ENCODE measurements at places on chromosomes 4 and X.
A peak's percentile ranks its signal among the peaks of the same experiment; 100 is the strongest.

- no peak for DNase-seq
Measured at GRCh38 chrX:39645178-39645895, 452.4 kb downstream of the BCOR start.

- DNase-seq: no peak
Measured at GRCh38 chr4:104616401-104616820, 121.7 kb upstream of the CXXC4 start.

DNA sequence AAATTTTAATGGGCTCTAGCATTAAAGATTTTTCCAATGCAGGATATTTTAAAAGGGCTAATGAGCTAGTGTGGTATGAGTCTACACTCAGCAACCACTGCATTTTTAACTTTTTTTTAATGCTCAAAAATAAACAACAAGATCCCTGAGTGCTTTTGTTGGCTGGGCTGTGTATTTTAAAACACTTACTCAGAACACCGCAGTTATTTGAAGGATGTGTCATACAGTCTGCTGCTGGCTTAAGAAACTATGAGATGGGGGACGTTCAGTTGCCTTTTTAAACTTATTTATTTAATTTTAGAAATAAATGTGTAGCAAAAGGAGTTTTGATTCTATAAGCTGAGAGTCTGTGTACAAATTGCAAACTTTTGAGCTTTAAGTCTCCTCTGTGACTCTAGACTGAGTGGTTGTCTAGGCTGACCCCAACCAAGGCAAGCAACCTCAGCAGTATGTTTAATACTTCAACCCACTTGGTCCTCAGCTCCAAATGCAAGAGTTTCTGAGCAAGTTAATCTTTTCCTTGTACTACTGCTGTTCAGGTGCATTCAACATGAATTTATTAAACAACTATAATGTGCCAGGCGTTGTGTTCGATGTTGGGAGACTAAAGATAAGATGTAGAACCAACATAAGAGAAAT, 278.6 kb upstream of the DIPK2B start:
- no peak for DNase-seq

DNA sequence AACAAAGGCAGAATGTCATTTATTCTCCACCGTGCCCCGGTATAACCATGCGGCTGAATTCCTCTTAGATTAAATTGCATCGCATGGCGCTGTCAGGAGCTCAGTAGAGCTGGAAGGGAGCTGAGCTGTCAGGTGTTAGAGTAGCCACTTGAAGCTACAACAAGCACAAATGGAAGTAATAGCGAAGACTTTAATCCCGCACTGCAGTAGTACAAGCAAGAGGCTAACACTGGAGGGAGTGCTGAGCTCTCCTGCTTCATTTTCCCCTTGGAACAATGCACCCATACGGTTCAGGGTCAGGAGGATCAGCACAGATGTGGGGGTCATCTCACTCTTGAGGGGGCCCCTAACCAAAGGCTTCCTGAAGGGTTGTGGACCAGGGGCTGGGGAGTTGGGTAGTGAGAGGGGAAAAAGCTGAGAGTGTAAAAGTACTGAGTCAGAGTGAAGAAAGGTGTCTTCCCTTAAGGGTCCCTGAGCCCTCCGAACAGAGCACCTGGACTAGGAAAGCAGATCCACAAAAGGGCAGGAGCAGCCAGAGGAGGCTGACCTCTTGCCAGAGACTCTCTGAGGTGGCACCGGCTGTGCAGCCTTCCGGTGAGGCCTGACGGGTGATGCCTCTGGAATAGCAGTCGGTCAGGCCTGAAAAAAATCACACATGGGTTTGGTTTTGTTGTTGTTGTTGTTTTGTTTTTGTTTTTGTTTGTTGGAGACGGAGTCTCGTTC, 36.0 kb upstream of the CBR4 start:
- no peak for DNase-seq

GRCh38 chr4:41384992-41385391, 128.3 kb downstream of the UCHL1 start:
- DNase-seq: peak; percentile 61

- no peak for DNase-seq
Measured at GRCh38 chr4:147823130-147823529, 91.2 kb downstream of the ARHGAP10 start.

DNA sequence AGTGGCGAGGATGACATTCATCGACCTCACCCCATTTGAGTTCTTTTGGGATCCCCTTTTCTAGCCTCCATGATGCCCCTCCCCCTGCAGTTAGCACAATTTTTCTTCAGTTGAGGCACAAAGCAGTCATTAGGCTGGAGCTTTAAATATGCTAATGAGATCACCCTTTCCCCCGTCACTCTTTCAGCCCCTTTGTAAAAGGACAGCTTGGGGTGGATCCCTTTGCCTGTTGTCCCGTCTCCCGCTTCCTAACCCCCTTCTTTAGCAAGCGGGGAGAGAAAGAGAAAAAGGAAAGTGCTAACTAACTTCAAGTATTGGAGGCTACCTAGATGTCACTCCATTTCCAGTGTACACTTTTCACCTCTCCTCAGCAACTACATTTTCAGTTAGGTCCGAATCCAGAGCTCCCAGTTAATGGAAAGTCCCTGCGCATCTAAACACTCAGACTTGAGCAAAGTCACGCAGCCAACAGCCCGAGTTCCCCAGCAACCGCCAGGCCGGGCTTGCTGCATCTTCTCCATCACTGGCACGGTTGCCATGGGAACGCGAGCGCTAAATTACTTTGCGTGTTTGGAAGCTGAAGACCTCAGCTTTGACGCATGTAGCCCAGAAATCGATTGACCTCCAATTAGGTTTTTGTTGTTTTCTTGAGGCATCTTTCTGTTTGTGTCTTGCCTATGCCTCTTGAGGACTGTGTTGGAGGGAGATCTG, 76.8 kb downstream of the RTL5 start:
- DNase-seq: no peak

DNA sequence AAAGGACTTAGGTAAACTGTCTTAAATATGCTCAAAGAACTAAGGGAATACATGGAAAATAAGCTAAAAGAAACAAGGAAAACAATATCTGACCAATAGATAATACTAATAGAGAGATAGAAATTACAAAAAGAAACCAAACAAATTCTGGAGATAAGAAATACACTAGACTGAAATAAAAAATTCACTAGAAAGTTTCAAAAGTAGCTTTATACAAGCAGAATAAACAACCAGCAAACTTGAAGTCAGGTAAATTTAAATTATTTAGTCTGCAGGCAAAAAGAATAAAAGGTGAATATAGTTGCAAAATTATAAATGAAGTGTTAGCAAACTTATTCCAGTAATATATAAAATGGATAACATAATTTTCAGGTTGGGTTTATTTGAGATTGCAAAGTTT, 760.9 kb upstream of the INTU start:
- DNase-seq: no peak

DNA sequence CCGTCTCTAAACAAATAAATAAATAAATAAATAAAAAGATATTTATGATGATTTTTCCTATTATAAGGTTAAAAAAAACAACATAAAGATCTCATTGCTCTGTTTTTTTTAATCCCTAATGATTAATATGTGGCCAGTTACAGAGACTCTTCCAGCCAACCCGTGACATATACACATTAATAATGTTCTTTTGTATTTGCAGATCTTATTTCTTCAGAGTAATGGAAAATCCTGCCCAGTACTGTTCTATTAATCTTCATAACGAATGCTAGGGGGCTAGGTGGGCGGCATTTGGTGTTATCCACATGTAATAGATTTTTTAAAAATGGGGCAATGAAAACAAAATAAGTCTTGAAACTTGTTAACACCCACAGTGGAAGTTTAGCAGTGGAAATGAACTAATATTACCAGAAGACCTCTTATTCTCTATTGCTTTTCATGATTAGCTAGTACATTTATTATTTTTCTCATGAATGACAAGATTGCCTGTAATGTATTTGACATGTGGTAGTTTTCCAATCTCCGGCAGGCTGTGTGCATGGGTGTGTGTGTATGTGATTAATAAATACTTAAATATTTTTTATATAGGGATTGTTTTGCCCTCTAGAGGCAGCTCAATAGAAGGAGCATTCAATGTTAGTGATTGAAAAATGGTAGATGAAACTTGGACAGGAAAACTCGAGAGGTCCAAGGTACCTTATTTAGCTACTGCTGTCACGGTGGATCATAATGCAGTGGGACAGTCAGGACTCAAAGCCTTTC, 457.4 kb downstream of the IL1RAPL1 start:
- DNase-seq: no peak

DNA sequence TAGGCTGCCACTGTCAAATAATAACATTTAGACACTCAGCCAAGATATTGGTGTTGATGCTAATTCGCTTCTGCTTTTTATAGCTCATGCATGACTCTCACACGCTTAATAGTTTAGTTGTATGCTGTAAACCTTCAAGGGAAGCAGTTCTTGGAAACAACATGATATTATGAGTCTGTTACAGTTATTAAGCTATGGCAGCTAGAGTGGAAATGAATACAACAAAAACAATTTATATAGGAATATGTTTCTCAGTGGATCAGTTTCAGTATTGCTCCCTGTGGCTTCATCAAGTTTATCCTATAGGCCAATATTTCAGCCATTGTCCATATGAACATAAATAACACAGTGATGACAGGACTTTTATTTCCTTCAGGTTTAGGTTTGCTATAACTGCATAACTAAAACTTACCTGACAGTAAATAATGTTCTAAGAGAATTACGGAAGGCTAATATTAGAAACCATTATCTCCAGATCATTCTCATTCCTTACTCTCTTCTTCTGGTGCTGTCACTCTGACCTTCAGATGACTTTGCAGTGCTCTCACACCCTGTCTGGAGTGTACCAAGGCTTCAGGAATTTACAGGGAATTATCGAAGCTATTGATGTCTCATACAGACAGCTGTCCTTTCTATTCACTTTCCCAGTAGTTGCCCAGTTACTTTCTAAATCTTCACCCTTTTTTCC, 555.0 kb downstream of the ANKRD50 start:
- no peak for DNase-seq

DNA sequence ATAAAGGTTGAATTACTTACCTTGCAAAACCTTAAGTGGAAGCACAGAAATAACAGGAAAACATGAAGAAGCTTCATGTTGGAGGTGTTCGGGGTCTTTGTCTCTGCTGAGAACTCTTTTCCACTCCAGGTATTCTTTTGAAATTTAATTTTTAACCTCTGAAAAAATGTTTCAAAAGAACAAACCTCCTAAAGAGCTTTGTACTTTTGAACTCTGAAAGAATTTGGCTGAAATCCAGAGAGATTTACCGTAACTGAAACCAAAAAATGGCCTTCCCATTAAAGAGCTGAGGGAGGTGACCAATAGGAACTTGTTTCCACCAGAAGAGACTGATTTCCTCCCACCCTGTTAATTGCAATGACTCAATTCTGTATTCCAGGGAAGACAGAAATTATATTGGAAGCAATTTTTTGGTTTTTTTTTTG, at the start of gene CFI:
Gene CFI (minus strand): TSS at position 105 of the 425 bp plus-strand sequence. CDS start 28 bp downstream, at position 77.
- no peak for DNase-seq

- no peak for DNase-seq
Measured at GRCh38 chr4:36374836-36375511, 93.6 kb downstream of the DTHD1 start.

- no peak for DNase-seq
Measured at GRCh38 chr4:59664771-59665170, 1535.4 kb upstream of the ADGRL3 start.

- no peak for DNase-seq
Measured at GRCh38 chr4:53840643-53841042, 223.8 kb downstream of the CHIC2 start.

GRCh38 chr4:35700663-35701062, 543.7 kb downstream of the ARAP2 start:
- no peak for DNase-seq

DNA sequence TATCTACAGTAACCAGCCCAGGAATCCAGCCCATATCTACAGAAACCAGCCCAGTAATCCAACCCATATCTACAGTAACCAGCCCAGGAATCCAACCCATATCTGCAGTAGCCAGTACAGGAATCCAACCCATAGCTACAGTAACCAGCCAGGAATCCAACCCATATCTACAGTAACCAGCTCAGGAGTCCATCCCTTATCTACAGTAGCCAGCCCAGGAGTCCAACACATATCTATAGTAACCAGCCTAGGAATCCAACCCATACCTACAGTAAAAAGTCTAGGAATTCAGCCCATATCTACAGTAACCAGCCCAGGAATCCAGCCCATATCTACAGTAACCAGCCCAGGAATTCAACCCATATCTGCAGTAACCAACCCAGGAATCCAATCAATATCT, 445.0 kb upstream of the BOD1L1 start:
- no peak for DNase-seq

DNA sequence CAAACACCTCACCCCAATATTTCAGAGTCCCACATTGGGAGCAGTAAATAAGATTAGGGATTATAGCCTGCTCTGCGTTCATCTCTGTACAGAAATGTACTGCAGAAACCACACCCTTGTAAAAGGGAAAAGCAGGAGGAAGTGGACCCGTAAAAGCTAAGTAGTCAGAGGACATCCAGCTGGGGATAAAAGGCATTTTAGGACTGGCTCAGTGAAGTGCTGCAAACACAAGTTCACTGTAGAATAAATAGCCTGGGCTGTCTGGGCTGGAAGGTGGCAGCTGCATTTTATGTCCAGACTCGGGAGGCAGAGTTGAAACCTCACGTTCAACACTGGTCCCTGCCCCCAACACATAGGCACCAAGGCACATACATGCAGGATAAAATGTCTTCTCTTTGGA, 178.7 kb upstream of the FAT1 start:
- DNase-seq: no peak

GRCh38 chr4:113077575-113077974, 28.1 kb downstream of the ANK2 start:
- peak; percentile 20 for DNase-seq

GRCh38 chrX:78514852-78515251, 144.3 kb downstream of the RTL3 start:
- no peak for DNase-seq

DNA sequence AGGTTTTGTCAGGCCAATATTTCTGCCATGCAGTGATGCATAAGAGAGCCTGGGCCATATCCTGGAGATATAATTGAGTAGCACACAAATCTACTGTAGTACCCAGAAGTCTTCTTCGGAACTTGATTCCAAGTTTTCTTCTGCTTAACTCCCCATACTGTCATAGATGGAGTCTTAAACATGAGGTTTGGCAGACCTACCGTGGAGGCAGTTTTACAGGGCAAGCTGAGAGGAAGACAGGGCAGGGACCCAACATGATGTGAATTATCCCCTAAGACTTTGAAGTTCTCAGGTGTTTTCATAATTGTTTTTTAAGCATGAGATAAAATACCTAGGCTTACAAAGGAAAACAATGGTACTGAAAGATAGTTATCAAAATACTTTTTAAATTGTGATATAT, 18.2 kb downstream of the NHSL2 start:
- DNase-seq: no peak

DNA sequence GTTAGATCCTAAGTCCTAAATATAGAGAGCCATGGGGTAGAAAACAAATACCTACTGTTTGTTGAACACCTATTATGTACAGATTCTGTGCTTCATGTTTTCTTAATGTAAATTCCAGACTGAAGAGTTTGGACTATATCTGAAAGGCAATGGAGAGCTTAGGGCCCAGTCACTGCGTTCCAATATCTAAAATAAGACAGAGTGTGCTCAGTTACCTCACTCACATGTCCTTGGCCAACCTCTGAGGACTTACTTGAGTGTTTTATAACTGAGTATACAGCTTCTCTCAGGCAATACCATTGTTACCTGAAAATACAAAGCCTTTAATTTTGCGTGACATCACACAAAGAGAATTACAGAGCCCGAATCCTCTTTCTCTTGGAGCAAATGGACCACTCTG, 53.2 kb downstream of the GRIA3 start:
- no peak for DNase-seq

Data from SK-N-SH (cell line).